CD4-positive, alpha-beta memory T cell (primary cell): ENCODE measurements at places on chromosomes 2 and 18. TPM values are rescaled to one million over a fixed set of nuclear protein-coding genes. Genes with fewer than 3 reads are reported as not detected.

Gene CSRNP3
- not detected for total RNA-seq

Gene ANKRD53
- total RNA-seq = not detected

Gene LTBP1
- 0.44 TPM for total RNA-seq

Gene CRYBA2
- not detected for total RNA-seq

Gene GALNT14
- 0.32 TPM for total RNA-seq

Gene NLRC4
- total RNA-seq = 0.20 TPM

Gene CRYGD
- total RNA-seq = not detected

Gene ODC1
- 32.5 TPM for total RNA-seq

Gene RAB6D
- total RNA-seq = not detected

Gene RGPD8
- 30.1 TPM for total RNA-seq

Gene MARS2
- 12.1 TPM for total RNA-seq
